ENCODE measurements at places on chromosomes 1 and 21.

DNA sequence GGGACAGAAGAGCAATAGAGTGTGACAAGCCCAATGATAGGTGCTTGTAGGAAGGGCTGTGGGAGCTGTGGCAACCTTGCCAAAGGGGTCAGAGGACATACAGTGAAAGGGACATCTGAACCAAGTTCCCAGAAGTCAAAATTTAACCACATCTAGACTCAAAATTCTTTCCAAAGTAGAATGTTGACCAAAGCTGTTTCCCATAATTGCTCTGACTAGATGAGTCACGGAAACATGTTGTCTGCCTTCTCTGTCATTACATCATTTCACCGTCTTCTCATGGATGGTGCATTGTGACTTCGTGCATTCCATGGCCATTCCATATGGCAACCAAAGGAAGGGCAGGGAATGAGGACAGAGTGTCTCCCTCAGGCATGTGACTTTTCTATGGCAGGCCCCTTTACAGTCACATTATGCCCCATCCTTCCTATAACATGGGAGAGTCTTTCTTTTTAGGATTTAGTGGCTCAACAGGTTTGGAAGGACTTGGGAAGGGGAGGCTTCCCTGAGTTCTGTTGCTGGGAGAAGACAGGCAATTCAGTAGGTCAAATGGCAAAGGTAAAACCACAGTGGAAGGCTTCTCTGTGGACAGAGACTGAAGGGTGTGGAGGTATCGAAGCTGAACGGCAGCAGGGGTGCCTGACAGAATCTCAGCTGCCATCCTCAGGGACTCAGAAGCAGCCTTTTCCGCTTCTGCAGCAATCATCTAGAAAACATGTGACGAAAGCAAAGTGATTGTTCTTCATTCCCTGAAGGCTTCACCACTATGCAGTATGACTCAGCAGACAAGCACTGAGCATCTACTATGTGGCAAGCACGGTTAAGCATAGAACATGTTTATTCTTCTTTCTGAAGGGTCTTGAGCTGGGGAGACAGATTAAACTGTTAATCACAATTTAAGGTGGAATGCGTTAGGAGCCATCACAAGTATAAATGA is 24.7 kb downstream of the NPHS2 start:
- DNase-seq: peak; percentile 52

DNA sequence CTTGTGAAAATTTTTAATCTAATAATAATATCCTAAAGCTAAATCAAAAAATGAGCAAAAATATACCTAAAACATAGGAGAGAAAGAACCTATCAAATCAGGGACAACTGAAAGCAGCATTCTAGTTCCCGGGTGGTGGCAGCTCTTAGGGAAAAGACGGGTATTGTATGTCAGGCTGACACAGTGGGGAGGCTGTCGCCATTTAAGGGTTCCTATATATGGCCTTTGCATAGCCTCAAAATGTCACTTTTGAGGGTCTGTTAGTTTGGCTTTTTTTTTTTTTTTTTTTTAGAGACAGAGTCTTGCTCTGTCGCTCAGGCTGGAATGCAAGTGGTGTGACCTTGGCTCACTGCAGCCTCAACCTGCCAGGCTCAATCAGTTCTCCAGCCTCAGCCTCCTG is 6.0 kb downstream of the CLSTN1 start:
- DNase-seq: no peak

DNA sequence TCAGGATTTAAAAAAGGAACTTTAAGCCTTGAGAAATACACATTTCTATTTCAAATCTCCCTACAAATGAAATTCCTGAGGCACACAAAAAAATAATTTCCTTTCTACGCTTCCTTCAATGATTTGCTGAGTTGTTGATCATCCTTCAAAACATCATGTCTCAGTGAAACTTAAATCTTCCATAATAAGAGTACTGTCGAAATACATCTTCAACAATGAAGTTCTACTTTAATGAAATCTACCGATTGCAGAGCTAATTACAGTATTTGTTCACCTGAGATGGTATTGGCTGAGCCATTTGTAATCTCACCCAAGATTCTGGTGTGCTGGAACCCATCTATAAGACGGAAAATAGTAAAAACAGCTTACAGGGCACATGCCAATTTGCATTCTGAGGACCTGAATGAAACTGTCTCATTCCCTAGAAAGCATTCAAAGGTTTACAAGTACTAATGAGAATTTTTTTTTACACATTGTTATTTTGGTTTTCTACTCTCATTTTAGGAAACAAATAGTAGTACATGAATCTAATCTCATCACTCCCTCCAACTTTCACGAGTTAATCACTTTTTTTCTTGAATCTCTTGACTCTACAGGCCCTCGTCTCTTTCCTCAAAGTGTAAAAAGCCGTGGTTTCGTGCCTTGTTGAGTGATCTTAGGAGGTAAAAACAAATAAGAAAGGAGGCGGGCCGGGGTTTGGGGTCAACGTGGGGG is 1.1 kb downstream of the CHML start:
- peak; percentile 12 for DNase-seq

DNA sequence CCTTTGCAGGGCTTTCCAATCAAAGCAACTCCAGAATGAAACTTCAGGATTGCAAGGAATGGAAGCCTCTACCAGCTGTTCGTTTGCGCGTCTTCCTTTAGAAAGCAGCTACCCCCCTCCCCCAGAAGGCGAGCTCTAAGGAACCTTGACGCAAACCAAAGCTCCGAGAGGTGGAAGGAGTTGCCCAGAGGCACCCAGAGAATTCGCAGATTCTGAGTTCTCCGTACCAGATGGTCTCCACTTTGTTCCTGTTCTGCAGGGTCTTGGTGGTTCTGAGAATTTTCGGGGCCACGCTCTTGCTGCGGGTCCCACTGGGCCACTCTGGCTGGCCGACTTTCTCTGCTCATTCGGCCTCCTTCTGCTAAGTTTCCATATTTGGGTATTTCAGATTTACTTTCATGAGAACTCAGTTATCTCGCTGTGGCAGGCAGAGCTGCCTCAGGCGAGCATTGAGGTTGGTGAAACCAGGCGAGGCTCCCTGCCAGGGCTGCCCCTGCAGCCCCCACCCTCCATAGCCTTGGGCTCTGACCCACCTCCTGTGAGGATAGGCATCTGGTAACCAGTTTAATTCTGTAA is 801 bp downstream of the TRAF5 start:
- peak; percentile 77 for DNase-seq

- no peak for DNase-seq
Measured at GRCh38 chr21:44433791-44434567, 21.3 kb upstream of the LRRC3 start.

DNA sequence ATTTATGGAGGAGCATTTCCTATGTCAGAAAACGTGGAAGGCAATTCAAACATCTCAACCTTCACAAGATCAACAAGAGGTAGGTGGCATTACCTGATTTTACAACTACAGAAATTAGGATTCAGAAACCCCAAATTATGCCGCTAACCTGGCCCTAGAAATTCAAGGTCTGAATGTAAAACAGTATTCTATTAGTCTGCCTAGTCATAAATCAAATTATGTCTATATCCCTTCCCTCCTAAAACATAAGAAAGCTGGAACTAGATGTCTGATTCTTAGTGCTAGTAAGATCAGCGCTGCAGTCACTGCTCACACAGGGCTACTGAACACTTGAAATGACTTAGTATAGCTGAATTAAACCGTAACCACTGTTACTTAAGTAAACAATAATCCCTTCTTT is 1.4 kb downstream of the TOMM20 start:
- no peak for DNase-seq

DNA sequence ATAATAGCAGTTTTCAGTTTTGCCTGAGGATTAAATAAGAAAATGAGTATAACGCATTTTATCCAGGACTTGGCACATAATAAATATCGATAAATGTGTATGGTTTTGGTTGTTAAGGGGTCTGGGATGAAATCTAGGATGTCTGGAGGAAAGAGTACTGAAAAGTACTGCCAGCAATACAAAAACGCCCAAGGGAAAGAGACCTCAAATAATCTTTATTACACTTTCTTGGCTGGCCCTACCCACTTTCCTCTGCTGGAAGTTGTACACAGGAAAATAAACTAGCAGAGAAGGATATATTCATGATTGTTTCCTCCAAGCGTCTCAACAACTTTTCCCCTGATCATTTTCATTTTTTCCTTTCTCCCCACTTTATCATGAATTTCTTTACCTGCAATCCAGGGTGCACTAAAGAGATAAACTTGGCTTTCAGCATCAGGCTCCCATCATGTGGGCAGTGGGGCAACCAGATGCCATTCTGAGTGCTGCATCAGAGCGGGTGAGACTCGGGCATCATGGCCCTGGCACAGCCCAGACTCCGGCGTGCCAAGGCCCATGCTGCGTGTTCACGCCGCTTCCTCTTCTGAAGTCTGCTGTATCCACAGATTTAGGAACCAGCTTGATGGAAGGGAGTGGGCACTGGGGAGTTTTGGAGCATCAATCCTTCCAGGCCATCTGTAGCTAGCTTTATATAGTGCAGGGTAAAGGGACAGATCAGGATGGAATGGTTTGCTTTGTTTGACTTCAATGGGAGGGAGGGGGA is 35.8 kb upstream of the PLXNA2 start:
- no peak for DNase-seq

- peak; percentile 72 for DNase-seq
Measured at GRCh38 chr1:59505596-59506028, 208.7 kb downstream of the FGGY start.

- no peak for DNase-seq
Measured at GRCh38 chr1:201682964-201683363, 144.0 kb downstream of the NAV1 start.

DNA sequence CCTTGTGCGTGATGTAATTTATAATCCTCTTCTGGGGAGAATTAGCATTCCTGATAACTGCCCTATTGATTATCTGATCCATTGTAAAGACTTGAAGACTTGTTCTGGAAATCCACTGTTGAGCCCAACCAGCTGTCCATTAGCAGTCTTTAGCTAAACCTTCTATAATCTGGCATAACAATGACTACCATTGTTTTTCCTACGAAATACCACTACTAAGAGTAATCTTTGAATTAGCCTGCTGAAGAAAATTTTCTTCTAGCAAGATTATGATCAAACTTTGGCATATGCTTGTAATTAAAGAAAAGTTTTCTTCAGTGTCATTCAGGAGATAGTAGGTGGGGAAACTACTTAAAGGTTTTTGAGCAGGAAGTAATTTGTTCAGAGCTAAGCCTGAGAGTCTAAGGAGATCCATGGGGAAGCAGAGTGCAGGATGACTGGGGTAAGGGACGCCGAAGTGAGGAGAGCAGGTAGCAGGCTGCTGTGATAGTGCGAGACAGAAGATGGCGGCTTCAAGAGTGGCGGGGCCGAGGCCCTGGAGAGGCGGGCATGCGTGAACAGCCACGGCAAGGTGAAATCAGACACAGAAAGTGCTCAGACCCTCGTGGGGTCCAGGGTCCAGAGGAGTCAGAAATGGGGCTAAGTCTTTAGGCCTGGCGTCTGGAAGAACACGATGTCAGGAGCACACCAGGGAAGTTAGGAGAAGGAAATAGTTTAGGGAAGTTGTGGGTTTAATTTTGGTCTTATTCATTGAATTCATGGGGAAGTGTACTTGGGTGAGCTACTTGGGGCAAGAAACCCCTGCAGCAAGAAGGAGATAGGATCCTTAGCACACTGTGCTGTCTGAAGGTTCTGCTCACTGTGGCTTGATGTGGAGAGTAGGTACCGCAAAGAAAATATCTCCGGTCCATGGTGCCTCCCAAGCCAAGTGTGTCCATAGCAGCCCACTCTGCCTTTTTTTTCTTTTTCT is 112.6 kb upstream of the ADAR start:
- no peak for DNase-seq

DNA sequence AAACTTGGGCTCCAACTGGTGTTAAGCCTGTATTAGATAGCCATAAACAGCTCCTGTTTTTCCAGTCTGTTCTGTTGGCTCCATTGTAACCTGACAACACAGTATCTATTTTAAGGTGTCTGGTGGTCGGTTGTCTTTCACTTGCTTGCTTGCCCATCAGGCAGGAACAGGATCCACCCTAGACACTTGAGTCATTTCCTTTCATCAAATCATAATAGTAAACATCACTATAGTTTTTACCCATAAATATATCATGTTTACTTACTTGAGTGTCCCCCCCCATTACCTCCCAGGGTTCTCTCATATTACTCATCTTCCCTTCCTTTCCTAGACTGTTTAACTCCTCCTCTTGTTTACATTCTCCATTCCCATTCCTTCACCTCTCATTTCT is 2.9 kb downstream of the DDI2 start:
- DNase-seq: peak; percentile 83

DNA sequence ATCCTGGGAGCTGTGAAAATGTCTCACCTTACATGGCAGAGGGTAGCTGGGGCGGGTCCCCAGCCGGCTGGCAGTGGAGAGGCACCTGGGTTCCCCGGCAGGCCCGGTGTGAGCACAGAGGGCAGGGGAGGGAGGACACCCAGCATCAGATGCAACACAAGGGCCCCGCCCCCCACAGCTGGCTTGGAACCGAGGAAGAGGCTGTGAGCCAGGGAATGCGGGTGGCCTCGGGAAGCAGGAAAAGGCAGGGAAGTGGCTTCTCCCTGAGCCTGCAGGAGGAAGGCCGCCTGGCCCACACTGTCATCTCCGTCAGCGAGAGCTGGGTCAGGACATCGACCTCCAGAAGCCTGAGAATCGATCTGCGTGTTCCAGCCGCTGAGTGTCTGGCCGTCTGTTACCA is 87.3 kb downstream of the SIK1 start:
- no peak for DNase-seq

GRCh38 chr1:145977486-145978470 is 13.3 kb downstream of the POLR3GL start:
- DNase-seq: peak; percentile 85

- DNase-seq: no peak
Measured at GRCh38 chr1:93095804-93096585, 16.9 kb downstream of the MTF2 start.

DNA sequence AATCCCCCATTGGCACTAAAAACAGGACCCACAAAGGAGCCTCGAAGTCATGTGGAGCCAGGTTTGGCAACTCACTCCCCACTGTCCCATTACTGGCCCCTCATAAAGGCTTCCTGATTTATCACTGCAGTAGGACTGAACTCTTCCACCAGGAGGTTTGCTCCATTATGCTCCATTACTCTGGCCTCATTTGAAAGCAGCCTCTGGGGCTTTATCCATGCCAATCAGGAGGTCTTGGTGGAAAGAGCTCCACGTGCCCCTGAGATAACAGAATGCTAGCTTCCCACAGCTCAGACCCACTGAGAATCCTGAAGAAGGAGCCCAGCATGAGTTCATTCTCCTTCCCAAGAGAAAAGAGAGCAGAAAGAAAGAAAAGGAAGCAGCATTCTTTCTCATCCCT is 76.4 kb downstream of the HIVEP3 start:
- DNase-seq: no peak

GRCh38 chr21:40466893-40467483 is 380.0 kb downstream of the DSCAM start:
- DNase-seq: no peak

GRCh38 chr1:41590331-41590730 is 105.8 kb upstream of the EDN2 start:
- DNase-seq: no peak

- DNase-seq: peak; percentile 96
Measured at GRCh38 chr1:42420911-42421585, 34.8 kb downstream of the ZMYND12 start.

GRCh38 chr21:44695184-44695583 is 1.8 kb upstream of the KRTAP10-12 start:
- no peak for DNase-seq

- DNase-seq: no peak
Measured at GRCh38 chr1:50416150-50416527, 7.1 kb downstream of the DMRTA2 start.

All from amniotic epithelial cell (primary cell).